ENCODE measurements at places on chromosomes 11 and 22.

- no peak for DNase-seq
Observed at GRCh38 chr22:38353142-38353629, 36.0 kb upstream of the CSNK1E start.

DNA sequence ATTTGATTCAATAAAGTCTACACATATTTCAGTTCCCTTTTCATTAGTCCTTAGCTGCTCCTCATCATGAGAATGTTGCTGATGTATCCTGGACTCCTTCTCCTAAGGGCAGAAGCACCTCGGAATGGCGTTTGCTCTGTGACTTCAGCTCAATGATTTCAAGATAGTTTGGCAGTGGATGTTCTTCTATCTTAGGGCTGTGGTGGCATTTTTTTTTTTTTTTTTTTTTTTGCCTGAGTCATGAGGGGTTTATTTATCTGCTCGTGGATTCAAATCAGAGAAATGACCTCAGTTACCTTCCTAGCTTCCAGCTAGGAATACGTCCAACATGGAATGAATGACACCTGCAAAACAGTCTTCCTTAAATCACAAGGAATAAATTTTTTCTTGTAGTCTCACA is 220.0 kb upstream of the ZBED5 start:
- DNase-seq = no peak

GRCh38 chr11:15197696-15198095 is 83.0 kb downstream of the INSC start:
- DNase-seq = no peak

DNA sequence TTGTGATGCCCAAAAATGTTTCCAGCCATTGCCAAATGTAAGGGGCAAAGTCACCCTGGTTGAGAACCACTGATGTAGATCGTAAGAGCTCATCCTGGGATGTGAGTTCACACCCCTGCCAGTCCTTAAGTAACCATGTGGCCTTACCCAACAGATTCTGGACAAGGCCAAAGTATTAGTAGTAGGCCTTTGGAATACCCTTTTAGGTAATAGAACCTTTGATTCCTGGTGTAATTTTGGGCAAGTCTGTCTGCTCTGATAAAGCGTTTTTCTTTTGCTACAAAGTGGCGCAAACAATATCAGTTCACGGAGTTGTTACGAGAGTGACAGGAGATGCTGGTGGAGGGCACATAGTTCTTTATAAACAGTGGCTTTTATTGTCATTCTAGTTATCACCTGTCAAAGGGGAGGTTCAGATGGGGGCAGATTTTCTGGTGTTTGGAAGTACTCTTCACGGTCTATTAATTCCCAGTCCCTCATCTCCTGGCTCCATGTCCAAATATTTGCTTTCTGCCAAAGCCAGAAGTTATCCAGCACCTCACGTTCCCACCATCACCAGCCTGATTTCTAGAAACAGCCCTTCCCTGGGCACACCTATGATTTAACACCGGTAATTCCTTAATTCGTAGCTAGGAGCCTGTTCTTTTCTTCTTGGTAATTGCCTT is 73.8 kb upstream of the CRYBB3 start:
- peak; percentile 4 for DNase-seq

DNA sequence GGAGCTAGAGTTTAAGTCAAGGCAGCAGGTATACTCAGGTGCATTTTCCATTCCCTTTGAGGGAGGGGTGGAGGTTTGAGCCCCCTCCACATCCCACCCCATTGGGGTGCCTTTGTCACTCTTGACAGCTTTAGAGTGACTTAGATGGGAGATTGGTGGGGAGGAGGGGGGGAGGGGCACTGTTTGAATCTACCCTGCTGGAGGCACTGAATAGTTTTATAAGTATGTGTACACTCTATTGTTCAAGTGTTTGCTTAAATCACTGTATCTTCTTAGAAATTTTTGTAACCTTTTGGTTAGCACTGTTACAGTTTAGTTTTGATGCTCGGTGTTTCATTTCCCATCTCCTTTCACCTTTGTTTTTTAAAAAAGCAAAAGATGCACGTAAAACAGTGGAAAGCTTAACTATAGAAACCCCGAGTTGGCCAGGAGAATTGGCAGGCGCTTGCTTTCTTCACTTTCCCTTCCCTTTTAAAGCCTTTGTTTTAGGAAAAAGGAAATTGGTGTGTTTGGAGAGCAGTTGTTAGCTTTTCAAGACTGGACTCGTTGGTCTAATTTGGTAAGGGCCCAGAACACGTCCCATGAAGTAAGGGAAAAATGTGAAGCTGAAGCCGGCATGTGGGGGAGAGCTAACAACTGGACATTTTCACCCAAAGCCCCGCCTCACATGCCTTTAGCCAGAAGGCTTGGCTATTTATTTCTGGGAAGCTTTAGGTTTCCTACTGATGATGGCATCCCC is 42.8 kb downstream of the TNRC6B start:
- no peak for DNase-seq

DNA sequence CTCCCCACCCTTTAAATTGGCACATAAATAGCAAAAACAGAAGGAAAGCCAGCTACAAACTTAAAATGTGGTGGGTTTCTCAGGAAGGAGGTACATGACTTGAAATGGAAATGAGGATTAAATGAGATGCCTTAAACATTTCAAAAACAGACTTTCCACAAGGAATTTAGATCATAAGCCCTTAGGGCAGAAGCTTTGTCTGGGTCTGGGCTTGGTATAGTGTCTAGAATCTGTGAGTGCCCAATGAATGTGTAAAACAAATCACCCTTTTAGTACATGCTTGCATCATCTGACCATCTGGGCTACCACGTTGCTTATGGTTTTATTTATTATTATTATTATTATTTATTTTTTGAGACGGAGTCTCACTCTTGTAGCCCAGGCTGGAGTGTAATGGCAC is 37.1 kb upstream of the CREB3L1 start:
- no peak for DNase-seq

DNA sequence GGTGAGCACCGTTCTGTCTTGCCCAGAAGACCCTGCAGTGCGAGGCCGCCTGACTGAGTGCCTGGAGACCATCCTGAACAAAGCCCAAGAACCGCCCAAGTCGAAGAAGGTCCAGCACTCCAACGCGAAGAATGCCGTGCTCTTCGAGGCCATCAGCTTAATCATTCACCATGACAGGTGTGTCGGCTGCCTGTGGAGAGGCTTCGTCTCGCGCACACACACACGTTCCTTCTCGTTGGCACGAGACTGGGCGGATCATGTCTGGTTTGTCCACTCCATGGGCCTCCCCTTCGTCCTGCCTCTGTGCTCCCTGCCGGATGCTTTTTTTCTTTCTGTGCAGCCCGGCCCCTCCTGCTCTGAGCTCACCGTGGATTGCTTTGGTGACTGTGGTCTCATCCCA is 51.1 kb downstream of the MUC6 start:
- no peak for DNase-seq

DNA sequence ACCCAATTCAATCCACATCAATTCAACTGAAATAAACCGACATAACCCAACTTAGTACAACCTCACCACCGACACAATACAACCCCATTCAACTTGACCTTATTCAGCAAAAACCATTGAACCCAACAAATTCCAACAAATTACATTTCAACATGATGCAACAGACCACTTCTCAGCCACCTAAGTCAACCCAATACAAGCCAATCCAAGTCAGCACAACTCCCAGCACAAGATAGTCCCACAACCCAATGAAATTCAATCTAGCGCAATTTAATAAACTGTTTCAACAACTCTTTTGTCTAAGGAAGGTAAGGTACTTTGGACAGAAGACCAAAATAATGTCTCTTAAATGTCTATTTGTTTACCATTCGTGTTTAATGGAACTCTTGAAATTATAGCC is 226.0 kb downstream of the MIAT start:
- DNase-seq = no peak

DNA sequence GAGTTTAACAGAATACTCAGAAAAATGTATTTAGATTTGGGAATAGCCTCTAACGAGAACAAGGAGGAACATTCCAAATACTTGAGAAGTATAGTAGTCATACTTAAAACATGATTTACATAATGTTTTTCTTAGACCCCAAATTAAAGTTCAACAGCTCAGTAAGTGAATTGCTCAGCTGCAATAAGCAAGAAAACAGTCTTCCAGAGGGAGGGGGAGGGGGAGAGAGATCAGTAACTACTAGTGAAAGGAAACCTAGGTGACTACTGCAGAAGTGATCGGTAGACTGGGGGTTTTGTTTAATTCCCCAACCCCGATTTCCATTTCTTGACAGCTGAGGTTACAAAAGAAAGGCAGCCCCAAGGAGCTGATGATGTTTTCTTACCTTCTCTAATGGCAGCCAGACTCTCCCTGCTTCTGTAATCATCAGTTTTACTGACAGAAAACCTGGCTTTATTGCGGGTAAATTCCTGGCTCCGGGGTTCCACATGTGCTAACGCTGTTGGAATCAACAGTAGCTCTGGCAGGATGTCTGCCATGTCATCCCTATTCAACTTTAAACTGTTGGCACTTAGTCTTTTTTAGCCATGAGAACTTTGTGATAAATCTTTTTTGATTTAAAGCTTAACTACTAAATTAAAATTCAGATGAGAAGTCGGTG is 82.4 kb upstream of the BIRC3 start:
- no peak for DNase-seq

DNA sequence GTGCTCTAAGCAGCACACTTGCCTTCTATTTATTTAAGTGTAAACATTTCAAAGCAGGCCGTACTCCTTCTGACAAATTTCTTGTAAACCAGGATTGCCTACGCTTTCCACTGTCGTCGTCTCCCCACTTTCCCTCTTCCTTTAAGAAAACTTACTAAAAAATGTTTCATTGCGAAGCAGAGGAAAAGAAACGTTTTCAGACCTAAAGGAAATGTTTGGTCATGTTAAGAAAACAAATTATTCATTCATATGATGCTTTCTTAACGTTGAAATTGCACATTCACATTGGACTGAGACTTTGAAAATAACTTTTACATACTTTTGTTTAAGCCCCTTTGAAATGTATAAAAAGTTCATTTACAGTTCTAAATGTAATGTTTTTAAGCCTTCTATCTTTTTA is 106.0 kb downstream of the EMSY start:
- no peak for DNase-seq

DNA sequence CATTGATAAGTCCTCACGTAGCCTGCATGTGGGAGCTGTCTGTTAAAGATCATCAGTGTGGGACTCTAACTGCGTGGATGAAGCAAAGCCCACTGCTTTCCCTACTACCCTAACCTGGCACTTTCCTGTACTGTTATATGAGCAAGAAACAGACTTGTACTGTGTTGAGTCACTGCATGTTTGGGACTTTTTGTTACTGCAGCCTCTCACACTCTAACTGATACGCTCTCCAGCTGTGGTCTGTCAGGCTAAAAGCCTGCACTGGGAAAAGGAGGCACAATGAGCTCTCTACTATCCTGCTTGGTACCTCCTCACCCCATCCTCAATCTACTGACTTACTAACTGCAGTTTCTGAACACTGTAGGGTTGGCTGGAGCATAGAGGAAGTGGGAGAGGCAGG is 93.7 kb upstream of the PLET1 start:
- no peak for DNase-seq

DNA sequence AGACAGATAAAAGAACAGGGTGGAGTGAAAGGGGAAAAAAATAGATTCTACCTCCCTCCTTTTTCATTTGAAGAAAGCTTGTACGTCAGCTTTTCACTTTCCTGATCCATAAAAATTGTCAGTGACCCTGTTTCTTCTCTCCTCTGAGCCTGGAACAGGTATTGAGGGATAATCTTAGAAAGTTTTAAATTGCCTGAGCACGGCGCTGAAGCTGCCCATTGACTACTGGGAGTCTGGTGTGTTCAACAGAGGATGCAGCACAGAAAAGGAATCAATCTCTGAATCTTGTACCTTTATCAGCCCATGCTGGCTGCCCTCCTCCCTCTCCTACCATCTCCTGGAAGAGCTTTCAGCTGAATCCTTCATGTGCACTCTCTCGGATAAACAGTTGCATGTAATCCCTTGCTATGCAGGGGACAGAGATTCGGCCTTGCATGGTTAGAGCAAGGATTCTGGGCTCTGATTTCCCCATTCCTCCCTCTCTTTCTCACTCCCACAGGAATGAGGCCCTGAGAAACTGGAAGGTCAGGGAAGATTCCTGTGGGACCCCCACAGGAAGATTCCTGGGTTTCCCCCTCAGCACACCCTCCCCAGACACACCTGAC is 162.4 kb upstream of the SYN3 start:
- no peak for DNase-seq

DNA sequence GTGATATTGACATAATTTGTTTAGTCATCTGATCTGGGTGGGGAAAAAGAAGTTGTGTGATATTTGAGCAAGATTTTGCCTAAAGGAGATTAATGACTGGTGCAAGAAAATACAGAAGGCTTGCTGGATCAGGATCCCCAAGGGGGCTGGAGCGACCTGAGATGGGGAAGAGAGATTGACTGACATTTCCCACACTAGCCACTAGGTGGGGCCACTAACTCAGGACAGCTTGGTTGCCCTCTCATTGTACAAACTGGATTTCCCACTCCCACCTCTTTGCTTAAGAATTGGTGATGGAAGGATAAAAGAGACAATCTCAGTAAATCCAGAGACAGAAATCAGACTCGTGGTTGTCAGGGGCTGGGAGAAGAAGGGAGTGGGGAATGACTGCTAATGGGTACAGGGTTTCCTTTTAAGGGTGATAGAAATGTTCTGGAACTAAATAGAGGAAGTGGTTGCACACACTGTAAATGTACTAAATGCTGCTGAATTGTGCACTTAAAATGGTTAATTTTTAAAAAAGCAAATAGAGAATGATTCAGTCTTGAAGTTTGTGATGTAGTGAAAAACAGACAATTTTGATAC is 50.7 kb downstream of the CTTN start:
- no peak for DNase-seq

GRCh38 chr11:101346591-101346990 is 217.0 kb upstream of the PGR start:
- DNase-seq = no peak

DNA sequence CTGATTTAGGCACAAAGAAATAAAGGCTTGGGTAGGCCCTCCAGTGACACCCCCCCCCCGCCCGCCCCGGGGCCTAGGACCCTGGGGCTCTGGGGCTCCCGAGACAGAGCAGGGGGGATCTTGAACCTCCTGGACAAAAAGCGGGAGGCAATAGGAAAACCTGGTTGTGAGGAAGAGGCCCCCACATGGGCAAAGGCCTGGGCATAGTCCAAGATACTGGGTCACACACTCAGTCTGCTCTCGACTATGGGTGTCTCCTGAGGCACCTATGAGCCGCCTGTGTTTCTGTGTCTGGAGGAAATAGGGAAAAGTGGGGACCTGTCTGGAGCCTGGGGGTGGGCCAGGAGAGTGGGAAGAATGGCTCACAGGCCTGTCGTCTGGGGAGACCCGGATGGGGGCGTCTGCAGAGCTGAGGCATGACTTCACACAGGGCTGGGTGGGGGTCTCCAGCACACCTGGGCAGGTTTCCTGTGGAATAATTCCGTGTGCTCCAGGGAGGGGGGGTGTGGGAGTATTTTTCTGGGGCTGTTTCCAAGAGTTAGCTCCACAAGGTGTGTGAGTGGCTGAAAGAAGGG is 2.4 kb upstream of the MN1 start:
- DNase-seq = no peak

- no peak for DNase-seq
Observed at GRCh38 chr11:19921976-19922688, 209.5 kb downstream of the NAV2 start.

DNA sequence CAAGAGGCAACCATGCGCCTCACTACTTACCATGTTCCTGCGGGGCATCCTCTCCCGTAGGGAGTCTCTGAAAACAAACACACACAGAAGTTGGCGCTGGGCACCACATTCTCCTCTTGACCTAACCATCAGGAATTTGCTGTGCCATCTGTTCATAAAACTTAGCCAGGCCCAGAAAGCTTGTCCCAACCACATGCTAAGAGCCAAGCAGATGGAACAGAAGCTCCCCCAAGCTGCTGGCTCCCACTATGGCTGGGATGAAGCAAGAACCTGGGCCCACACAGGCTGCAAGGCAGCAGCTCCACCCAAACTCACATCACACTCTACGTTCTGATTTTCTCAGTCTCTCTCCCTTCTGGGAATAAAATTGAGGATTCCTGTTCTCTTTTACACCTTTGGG is 17.4 kb downstream of the HPS4 start:
- DNase-seq = no peak

All from NCI-H2081 treated with DMSO at 0.1 percent for 48 hours (cell line).